ENCODE measurements at places on chromosomes 2 and 18.

DNA sequence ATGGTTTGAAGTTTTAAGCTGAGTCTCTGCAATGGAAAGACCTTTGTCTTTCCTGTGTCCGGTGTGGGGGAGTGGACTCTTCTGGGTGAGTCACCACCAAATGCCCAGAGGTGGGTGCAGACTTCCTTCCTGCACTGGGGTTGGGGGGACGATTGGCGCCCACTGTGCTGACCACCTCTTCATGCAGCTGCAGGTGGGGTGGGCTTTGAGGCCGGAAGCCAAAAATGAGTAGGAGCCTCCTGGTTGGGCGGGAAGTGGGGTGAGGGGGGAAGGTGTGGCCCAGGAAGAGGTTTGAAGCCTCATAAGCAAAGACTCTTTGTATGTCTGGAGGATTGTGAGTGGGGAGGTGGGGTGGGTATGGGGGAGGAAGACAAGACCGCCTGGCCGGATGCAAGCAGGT lies 27.6 kb downstream of the PAX8 start:
- no peak for DNase-seq

- no peak for DNase-seq
These were observed 8.8 kb downstream of the RALB start for GRCh38 chr2:120261387-120262006.

DNA sequence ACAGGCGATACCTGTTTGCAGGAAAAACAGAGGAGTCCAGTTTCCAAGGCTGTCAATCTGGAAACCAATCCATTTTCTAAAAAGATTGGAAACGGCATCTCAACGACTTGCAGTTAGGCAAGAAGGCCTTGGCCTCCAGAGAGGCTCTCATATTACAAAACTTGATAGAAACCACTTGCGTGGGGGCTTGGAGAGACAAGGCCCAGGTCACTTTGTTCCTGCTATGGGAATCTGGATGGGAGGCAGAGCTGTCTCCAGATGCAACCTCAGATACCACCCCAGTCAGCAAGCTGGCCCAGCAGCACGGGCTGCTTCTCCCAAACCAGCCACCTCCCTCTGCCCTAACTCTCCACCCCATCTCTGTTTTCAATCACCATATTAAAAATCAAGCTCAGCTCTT lies 298.8 kb downstream of the TNS1 start:
- DNase-seq = no peak

DNA sequence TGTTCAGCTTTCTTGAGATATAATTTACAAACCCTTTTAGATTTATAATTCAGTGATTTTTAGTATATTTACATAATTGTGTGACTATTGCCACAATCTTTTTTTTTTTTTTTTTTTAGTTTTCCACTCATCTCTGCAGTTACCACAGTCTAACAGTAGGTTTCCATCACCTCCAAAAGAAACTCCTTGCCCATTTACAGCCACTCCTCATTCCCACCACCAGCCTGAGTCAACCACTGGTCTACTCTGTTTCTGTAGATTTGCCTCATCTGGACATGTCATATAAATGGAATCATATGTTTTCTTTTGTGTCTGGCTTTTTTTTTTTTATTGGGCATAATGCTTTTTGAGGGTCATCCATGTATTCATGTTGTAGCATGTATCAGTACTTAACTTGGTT lies 16.1 kb downstream of the MTX2 start:
- no peak for DNase-seq

- DNase-seq = no peak
These were observed 158.5 kb upstream of the REV1 start for GRCh38 chr2:99648178-99648844.

- no peak for DNase-seq
These were observed 1.8 kb upstream of the KCNF1 start for GRCh38 chr2:10909996-10910341.

DNA sequence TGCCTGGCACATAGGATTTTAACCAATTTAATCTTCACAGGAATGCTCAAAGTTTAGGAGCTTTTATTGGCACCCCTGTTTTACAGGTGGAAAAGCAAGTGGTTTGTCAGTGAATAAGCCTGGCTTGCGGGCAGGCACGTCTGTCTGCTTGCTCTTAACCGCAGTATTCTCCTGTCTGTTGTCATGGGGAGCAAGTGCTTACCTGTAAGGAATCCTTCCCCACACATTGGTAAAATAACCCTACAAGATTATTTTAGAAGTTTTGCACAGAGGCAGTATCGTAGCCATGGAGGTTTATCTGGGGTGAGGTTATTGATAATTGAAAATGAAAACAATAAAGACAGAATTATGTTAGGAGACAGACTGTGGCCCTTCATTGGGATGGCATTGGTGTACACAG lies 174.9 kb downstream of the AGAP1 start:
- DNase-seq = no peak

DNA sequence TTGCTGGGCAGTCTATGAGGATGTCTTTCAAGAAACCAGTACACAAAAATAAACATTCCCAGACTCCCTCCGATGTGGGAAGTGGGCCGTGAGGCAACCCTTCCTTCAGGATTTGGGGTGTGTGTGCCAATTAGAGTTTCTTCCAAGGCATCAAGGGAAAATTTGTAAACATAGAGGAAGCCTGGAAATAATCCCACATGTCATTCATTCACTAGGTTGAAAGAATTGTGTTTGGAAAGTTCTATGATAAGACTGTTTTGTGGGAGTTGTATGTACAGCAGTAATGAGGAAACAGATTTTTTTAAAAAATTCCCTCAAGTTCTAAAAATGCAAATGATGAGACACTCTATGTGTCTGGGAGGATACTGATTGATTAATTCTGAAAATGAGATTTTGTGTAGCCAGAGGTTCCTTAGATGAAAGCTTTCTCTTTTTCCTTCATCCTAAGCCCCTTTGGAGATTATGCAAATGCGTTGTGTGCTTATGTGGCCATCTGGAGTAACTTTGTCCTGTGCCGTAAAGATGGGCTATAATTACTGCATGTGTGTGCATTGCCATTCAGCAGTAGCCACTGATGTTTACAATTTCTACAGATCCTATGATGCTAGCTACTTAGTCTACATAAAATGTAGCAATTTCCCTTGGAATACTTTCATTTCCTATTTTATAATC lies 107.8 kb upstream of the TPO start:
- no peak for DNase-seq

- DNase-seq = no peak
These were observed 212.4 kb upstream of the CWC22 start for GRCh38 chr2:180219491-180219890.

GRCh38 chr2:95381212-95382191 lies 21.0 kb upstream of the FAHD2A start:
- no peak for DNase-seq

DNA sequence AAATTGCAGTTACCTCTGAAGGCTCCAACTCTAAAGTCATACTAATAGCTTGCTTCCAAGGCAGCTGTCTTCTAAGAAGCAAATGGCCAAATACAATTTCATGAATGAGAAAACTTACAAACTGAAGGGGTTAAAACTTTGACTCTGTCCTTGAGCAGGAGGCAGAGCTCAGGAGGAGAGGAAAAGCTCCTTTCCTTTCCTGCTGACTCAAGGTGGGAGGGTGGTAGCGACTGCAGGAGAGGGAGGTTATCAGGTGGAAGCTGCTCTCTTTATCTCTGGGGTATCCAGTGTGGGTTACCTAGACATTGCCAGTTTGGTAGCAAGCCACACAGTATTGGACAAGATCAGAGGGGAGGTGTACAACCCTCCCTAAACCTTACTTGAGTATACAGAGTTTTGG lies 2.7 kb upstream of the EFEMP1 start:
- no peak for DNase-seq

DNA sequence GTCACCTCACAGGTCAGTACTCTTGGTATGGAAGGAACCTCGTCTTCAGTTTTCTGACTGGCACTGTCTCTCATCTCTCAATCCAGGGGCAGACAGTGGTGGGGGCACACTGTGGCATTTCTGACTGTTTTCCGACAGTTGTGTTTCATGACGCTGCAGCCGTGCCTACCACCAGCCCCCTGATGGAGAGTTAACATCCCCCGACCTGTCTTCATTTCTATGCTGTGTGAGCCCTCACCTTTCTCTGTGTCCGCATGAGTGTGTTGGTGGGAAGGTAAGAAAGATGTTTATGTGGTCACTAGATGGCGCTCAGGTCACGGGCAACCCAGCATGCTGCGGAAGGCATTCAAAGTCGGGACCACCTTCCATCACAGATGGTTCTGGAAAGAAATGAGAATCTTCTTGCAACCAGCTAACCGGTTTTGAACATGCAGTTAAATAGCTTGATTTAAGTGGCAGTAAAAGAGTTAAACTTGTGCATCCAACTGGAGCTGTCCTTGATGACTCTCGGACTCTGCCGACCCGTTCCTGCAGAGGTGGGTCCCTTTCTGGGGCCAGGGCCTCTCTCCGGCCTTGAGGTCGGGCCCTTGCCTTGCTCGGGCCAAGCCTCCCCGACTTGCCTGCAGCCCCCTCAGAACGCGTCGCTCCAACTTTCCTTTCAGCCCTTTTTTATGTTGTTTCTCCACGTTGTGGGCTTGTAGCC lies 92.4 kb downstream of the DYSF start:
- DNase-seq = peak; percentile 71

GRCh38 chr2:132901661-132902060 lies 231.7 kb upstream of the LYPD1 start:
- DNase-seq = no peak

DNA sequence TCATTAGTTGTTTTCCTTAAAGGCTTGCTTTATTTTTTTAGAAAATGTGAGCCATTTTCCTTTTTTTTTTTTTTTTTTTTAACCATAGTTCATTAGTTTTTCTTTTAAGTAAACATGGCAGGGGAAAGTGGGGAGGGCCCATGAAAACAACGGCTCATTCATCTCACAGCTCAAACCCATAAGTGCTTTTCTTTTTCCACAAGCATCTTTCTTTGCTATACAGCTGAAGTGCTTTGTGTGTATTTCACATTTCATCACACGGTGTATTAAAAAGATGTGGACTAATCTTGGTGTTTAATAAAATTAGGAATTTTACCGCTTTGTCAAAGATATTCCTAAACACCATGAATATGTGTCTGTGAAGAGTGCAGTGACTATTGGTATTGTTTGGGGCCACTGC lies 41.6 kb downstream of the RHBDD1 start:
- DNase-seq = no peak

DNA sequence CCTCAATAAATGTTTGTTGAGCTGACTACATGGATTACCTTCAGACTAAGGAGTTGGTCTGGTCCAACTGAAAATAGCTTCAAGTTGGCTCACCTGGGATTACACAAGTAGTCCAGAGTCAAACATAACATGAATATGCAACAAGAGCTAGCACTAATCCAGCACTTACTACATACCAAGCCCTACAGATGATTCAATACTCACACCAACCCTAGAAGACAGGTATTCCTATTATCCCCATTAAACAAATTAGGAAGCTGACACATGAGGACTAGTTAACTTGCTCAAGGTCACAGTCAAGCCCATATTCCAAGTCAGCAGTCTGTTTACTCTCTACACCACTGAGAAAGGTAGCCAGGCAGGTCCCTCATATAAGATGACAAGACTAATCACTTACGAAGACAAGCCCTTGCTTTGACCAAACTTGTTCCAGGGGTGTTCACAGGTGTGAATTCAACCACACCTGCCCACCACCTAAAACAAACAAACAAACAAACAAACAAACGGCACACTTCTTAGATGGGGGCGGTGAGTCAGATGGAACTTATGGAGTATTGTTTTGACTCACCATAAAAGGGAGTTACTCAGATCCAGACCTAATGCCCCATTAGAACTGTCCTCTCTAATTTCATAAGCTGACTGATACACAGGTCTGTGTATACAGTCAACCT lies 29.1 kb downstream of the TMEM131 start:
- DNase-seq = no peak

- no peak for DNase-seq
These were observed 111.5 kb upstream of the CNGA3 start for GRCh38 chr2:98234776-98235175.

DNA sequence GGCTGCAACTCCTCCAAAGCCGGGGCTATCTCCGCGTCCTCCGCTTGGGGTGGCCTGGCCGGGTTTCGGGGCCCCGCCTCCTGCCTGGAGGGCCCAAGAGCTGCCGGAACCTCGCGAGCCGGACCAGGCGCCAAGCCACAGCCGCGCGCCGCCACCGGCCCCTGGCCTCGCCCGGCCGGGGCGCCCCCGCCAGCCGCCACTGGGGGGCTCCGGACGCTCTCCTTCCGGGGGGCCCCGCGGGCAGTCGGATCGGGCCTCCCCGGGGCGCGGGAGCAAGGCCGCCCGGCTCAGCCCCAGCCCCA lies 17.4 kb upstream of the HAAO start:
- peak; percentile 78 for DNase-seq

DNA sequence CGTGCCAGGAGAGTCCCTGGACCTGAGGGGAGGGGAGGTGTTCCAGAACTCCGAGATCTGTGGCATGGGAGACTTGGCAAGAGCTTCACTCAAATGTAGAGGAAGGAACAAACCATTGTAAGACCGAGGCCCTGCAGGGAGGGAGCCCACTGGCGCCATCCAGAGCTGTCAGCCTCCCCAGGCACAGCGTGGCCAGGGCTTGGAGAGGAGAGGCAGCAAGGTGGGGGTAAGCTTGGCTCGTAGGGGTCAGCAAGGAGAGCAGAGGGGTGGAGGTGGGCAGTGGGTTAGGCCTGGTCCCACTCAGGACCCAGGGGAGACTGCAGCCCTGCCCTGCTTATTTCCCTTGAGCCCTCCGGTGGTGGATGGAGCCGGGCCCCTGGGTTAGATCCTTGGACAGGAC lies 3.6 kb downstream of the TMEM177 start:
- DNase-seq = no peak

DNA sequence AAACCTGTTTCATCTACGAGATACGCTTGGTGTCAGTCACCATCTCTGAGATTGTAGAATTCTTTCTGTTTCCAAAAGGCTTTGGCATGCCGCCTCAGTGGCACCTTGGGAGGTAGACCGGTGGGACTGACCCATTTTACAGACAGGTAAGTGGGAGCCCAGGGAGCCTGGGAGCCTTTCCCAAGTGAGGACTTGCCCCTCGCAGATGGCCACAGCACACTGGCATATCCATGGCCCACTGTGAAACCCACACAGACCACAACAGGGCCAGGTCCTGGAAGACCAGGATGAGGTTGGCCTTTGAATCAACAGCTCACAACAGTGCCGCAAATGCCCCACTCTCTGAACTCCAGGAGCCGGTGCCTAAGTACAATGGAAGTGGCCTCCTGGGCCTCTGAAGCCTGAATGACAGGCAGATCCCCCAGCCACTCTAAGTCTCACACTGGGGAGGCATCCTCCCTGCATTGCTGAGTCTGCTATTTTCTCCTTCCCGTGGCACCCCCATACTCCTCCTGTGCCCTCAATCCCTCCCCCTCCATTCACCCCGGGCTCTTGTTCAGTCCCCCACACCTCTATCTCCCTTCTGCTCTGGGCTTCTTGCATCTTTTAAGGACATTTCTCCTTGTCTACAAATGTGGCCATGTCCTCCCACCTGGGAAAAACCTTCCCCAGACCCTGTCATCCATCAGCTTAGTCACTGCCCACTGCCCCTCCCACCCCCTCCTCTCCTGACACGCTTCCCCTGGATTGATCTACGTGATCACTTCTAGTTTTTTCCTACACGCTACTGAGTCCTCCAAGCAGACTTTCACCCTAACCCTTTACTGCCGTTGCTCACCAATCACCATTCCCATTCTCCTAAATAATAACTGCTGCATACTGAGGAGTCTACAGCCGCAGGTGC lies 26.2 kb downstream of the CENPA start:
- no peak for DNase-seq

GRCh38 chr18:35971661-35972196 lies 750 bp upstream of the RMP24 start:
- DNase-seq = no peak

- no peak for DNase-seq
These were observed 1284.1 kb upstream of the NXPH2 start for GRCh38 chr2:140064243-140064642.
